ENCODE measurements at places on chromosomes 1 and 21. TPM values are rescaled to one million over a fixed set of nuclear protein-coding genes. Genes with fewer than 3 reads are reported as not detected.

LIX1L gene
- total RNA-seq = 6.5 TPM

GNAI3 gene
- total RNA-seq = 6.5 TPM

ANGPTL3 gene
- 162 TPM for total RNA-seq

OR2T33 gene
- total RNA-seq = not detected

ERRFI1 gene
- 424 TPM for total RNA-seq

LCE2B gene
- total RNA-seq = not detected

MRAP gene
- total RNA-seq = not detected

ETNK2 gene
- total RNA-seq = 24.5 TPM

RBP7 gene
- total RNA-seq = 2.2 TPM

AMY2A gene
- total RNA-seq = not detected

TMEM52 gene
- total RNA-seq = 2.6 TPM

HSPA13 gene
- total RNA-seq = 37.2 TPM

HCRTR1 gene
- total RNA-seq = not detected

Data from liver (tissue), 10 donors.